ENCODE measurements at places on chromosomes 16 and 17.
A peak's percentile ranks its signal among the peaks of the same experiment; 100 is the strongest.

DNA sequence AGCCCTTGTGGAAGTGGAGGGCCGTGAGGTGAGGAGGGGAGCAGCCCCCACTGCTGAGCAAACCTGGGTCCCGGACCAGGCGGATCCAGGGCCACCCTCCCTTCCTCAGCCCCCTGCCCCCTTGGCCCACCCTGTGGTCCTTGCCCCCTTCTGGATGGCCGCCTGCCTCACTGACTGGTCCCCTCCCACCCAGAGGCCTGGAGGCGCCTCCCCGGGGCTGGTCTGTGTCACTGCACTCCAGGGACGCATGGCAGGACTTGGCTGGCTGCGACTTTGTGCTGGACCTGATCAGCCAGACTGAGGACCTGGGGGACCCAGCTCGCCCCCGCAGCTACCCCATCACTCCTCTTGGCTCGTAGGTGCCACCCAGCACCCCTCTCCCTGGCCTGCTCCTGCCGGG, 19.2 kb upstream of the SMIM5 start:
- DNase-seq: no peak

- no peak for DNase-seq
Measured at GRCh38 chr17:49977463-49978389, 8.7 kb downstream of the DLX4 start.

GRCh38 chr16:31020536-31020935, 10.1 kb upstream of the STX1B start:
- DNase-seq: no peak

- DNase-seq: no peak
Measured at GRCh38 chr16:18834864-18835263, 33.5 kb upstream of the ARL6IP1 start.

GRCh38 chr17:50675627-50676026, 32.1 kb downstream of the ANKRD40 start:
- DNase-seq: no peak

DNA sequence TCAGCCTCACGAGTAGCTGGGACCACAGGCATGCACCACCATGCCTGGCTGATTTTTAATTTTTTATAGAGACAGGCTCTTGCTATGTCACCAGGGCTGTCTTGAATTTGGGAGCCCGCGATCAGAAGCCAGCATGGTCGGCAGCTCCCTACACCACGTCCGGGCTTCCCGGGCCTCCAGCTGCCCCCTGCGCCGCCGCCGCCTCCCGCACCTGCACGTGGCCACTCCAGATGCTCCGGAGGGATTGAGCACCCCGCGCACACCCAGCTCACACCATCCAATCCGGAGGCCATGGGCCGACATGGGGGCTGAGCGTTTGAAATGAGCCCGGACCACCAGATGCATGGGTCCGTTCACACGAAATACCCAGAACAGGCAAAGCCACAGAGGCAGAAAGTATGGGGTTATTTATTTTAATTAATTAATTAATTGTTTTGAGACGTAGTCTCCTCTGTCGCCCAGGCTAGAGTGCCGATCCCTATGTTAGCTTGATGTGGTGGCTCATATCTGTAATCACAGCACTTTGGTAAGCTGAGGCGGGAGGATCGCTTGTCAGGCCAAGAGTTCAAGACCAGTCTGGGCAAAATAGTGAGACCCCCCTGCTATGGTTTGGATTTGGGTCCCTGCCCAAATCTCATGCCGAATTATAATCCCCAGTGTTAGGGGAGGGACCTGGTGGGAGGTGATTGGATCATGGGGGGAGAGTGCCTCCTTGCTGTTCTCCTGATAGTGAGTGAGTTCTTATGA, 17.1 kb upstream of the PDXDC1 start:
- DNase-seq: no peak

GRCh38 chr16:85015481-85016187, 4.3 kb upstream of the ZDHHC7 start:
- DNase-seq: no peak

GRCh38 chr17:50871364-50871763, 5.2 kb upstream of the TOB1 start:
- no peak for DNase-seq

- DNase-seq: no peak
Measured at GRCh38 chr16:72357910-72358309, 186.0 kb upstream of the PMFBP1 start.

DNA sequence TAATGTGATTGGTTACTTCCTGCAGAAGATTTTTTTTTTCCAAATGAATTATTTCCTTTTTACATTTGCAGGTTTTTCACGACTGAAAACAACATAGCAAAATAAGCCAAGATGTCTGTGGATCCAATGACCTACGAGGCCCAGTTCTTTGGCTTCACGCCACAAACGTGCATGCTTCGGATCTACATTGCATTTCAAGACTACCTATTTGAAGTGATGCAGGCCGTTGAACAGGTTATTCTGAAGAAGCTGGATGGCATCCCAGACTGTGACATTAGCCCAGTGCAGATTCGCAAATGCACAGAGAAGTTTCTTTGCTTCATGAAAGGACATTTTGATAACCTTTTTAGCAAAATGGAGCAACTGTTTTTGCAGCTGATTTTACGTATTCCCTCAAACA, 2.4 kb downstream of the MIS12 start:
- DNase-seq: no peak

- DNase-seq: no peak
Measured at GRCh38 chr16:72665701-72666100, 382.2 kb downstream of the ZFHX3 start.

- no peak for DNase-seq
Measured at GRCh38 chr17:11298401-11298800, 57.4 kb downstream of the SHISA6 start.

DNA sequence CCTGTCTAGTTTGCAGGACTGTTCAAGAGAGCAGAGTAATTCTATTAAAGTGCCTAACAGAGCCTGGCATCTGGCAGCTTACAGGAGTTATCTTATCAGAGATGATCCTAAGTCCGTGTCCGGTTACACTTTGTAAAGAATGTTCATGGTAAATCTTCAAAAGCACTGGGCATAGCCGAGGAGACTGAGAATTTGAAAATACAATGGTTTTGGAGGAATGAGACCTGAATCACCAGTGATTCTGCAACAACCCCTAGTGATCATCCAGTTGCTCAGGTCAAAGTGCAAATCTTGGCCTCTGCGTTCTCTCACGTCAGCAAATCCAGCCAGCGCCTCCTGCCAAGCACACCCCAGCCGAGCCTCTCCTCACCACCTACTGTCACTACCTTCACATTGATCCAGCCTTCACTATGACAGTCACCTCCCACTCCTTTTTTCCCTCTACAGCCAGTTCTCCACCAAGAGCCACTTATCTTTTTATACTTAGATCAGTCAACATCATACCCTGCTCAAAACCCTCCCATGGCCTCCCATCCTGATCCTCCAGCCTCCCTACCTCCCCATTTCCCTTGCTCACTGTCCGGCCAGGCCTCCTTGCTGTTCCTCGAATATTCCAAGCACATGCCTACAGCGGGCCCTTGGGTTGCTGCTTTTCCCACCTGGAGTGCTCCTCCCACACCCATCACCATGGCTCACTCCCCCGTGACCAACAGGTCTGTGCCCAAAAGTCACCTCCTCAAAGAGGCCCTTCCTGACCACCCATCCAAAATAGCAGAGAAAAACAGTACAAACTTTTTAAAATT, 57.4 kb upstream of the ERN1 start:
- DNase-seq: no peak

GRCh38 chr16:4734730-4735535, 596 bp downstream of the DNAAF8 start:
- DNase-seq: peak; percentile 1

DNA sequence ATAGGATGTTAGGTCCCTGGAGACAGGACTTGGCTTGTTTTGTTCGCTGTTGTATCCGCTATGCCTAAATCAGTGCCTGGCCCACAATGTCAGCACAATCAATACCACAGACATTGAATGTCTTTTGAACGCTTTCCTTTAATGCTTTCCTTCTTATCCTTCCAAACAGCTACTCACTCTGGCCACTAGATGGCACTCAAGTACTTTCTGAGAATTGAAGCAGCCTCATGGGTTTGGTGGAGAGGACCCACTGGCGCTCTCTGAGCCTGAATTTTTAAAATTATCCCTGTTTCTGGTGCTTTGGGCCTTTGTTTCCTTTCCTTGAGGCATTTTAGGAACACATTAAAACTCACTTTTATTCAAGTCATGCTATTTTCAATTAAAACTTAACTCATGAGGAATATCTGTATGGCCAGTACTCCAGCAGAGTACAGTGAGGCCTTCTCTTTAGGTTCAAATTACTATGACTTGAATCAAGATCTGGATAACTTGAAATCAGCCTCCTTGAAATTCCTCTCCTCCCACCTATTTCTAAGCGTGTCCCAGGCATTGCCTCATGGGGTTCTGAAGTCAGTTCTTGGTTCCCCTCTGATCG, 3.2 kb upstream of the NLRP1 start:
- peak; percentile 1 for DNase-seq

- DNase-seq: no peak
Measured at GRCh38 chr17:72829883-72830282, 262.6 kb downstream of the SLC39A11 start.

DNA sequence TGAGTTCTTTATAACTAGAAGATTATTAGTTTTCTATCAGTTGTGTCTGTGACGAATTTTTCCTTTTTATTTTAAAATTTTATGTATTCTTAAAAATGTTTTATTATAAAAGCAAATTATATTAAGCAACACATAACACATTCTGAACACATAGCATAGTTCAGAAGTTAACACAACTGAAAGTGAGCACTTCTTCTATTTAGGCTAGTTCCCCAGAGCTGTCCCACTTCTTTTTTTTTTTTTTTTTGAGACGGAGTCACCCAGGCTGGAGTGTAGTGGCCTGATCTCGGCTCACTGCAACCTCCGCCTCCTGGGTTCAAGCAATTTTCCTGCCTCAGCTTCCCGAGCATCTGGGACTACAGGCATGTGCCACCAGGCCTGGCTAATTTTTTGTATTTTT, 37.7 kb upstream of the ALDH3A2 start:
- DNase-seq: no peak

- DNase-seq: no peak
Measured at GRCh38 chr17:51585514-51586104, 325.3 kb downstream of the UTP18 start.

GRCh38 chr16:71359431-71359830, 908 bp downstream of the CALB2 start:
- no peak for DNase-seq

DNA sequence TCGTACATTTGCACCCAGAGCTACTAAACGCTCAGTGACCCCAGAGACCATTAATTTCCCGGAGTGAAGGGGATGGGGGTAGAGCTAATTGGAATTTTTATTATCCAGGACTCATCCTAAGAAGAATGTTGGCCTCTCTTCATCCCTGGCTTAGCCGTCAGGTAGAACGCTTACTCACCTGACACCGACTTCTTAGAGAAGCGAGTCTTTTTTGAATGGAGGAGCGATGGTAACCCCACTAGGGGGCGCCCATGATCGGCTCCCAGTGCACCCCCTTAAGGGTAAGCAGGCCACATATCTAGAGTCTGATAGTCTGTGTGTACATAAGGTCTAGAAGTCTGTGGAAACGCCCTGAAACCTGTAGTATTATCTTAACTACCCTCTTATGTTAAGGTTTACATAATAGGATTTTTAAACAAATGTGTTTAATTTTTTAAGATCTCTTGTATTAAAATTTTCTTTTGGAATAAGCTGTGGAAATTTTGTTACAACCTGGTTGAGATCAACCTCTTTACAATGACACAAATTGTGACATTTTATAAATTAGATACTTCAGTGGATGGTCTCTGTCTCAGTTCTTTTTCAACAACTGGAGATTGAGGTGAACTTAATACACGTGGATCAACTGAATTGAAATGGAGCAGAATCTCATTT, 229.8 kb downstream of the CPPED1 start:
- no peak for DNase-seq

GRCh38 chr17:726271-726919, 6.0 kb upstream of the TLCD3A start:
- no peak for DNase-seq

DNA sequence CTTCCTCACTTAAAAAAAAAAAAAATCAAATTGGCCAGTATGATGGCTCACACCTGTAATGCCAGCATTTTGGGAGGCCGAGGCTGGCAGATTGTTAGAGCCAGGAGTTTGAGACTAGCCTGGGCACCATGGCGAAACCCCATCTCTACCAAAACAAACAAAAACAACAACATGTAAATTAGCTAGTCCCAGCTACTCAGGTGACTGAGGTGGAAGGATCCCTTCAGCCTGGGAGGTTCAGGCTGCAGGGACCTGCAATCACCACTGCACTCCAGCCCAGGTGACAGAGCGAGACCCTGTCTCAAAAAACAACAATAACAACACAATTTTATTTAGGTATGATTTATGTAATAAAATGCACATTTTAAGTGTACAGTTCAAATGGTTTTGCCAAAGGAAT, 6.3 kb upstream of the EPOP start:
- DNase-seq: no peak

DNA sequence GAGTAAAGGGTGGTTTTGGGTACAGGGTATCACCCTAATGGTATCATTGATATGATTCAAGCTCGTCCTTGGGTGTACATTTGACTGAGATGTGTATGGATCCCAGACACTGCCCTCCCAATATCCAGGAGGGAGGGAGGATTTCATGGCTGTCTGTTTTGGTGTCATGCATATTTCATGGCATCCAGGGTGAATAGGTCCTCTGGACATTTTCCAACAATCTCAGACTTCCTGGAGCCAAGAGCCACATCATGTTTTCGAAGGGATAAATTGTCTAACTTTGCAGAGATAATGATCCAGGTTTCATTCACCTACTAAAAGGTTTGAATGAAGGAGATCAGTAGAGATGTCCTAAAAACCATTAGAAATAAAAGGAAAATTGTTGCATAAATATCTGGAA, 431.9 kb downstream of the SHISA9 start:
- no peak for DNase-seq

- DNase-seq: no peak
Measured at GRCh38 chr16:61678182-61678581, 358.1 kb downstream of the CDH8 start.

GRCh38 chr17:15894258-15894657, 50.7 kb upstream of the ADORA2B start:
- no peak for DNase-seq

GRCh38 chr16:19354371-19354770, 63.3 kb upstream of the TMC5 start:
- no peak for DNase-seq

DNA sequence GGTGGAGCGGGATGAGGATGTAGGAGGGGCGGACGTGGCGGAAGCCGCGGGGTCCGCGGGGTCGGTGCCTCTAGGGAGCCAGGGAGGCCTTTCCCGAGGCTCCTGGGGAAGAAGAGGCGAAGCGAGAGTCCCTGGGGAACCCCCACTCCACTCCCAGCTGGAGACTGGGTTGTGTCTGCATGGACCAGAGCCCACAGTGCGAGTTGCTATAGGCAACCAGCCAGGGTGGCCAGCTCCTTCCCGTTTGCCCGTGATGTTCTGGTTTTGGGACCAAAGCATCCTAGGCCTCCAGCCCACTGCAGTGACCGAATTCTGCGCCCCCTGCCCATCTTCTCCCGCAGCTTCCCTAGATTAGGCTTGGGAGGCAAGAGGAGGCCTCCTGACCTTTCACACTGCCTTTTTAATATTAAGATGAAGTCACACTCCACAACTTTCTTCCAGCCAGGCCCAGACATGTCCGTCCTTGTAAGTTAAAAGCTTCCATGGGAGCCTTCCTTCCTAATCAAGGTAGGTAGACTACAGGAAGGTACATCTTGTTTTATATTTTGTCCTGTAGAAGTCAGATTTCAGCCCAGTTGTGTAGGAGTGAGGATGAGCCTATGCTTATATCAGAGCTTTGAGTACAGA, 469 bp downstream of the AMZ2 start:
- no peak for DNase-seq

- DNase-seq: no peak
Measured at GRCh38 chr16:78706637-78707036, 607.2 kb downstream of the WWOX start.

GRCh38 chr17:2211661-2212399, 91.8 kb downstream of the SMG6 start:
- no peak for DNase-seq
